Activated CD8-positive, alpha-beta T cell treated with anti-CD3 and anti-CD28 coated beads for 36 hours (primary cell): ENCODE measurements at places on chromosomes 2 and 18. TPM values are rescaled to one million over a fixed set of nuclear protein-coding genes. Genes with fewer than 3 reads are reported as not detected.

DNA sequence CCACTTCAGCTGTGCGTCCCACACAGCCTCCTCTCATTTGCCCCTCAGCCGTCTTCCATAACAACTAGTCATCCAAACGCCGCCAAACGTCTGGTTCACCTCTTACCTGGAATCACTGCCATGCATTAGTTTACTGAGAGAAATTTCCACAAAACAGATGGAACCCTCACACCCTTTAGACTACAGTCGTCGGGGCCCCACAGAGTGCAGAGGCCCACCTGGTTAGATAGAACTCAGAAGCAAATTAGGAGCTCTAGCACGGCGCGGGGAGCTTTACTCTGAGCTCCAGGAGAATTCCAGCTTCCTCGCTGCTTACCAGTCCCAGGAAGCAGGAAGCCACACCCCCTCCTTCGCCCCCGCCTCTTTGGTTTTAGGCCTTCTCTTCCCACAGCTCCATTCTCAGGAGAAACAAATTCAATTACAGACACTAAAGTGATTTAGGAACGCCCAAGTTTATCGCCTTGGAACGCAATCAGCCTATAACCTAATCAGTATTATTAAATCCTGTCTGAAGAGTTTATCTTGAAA lies 9.4 kb downstream of the RNU2-63P start:
- DNase-seq: no peak

DNA sequence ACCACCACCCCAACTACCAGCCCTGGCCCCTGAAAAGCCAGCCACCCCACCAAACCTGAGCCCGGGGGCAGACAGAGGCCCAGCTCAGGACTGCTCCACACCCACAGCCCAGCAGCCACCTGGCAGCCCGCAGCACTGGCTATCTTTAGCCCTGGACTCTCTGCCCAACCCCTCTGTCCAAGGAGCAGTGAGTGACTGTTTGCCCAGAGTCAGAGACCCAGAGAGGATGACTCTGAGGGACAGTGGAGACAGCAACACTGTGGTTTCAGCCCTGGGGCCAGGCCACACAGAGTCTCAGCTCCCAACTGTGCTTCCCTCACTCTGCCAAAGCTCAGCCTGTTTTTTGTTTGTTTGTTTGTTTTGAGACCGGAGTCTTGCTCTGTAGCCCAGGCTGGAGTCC lies 32.6 kb downstream of the BIN1 start:
- DNase-seq: no peak

DNA sequence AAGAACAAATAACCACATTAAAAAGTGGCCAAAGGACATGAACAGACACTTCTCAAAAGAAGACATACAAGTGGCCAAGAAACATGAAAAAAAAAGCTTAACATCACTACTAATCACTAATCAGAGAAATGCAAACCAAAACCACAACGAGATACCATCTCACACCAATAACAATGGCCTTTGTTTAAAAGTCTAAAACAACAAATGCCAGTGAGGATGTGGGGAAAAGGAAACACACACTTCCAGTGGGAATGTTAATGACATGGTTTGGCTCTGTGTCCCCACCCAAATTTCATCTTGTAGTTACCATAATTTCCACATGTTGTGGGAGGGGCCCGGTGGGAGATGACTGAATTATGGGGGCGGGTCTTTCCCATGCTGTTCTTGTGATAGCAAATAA lies 147.1 kb downstream of the GALNT1 start:
- no peak for DNase-seq

GRCh38 chr18:43312891-43313290 lies 35.6 kb upstream of the SYT4 start:
- DNase-seq: no peak

- DNase-seq: no peak
Measured at GRCh38 chr2:36625304-36625703, 27.3 kb upstream of the FEZ2 start.

DNA sequence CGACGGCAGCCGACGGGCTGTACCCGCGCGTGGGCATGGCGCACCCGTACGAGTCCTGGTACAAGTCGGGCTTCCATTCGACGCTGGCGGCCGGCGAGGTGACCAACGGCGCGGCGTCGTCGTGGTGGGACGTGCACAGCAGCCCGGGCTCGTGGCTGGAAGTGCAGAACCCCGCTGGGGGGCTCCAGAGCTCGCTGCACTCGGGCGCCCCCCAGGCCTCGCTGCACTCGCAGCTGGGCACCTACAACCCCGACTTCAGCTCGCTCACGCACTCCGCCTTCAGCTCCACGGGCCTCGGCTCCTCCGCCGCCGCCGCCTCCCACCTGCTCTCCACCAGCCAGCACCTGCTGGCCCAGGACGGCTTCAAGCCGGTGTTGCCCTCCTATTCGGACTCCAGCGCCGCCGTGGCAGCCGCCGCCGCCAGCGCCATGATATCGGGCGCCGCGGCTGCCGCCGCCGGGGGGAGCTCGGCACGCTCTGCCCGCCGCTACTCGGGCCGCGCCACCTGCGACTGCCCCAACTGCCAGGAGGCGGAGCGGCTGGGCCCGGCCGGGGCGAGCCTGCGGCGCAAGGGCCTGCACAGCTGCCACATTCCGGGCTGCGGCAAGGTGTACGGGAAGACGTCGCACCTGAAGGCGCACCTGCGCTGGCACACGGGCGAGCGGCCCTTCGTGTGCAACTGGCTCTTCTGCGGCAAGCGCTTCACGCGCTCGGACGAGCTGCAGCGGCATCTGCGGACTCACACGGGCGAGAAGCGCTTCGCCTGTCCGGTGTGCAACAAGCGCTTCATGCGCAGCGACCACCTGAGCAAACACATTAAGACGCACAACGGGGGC lies 2.0 kb downstream of the SP9 start:
- peak; percentile 38 for DNase-seq

DNA sequence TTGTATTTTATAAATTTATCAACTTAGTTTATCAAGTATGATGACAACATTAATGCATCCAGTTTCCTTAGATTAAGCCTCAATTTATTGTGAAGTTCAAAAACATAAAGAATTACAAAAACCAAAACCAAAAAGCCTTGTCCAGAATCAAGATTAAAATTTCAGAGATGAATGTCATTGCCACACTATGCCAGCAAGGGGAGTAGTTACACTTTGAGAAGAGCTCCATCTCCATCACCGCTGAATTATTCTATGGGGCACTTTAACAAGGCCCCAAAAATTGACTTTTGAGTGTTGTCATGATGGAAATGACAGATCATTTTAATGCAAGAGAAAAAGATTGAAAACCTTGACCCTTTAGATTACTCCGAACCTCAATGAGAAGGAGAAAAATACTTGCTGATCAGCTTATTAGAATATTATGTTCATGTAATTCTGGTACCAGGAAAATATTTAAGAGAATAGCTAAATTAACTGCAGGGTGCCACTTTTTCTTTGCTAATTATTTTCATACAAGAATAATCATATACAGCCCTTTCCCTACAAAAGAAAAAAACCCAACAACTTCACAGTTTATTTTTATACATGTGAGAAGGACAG lies 152.5 kb upstream of the AQP4 start:
- DNase-seq: no peak

- no peak for DNase-seq
Measured at GRCh38 chr2:147294825-147295392, 549.9 kb upstream of the ACVR2A start.

- DNase-seq: no peak
Measured at GRCh38 chr2:33134791-33135560, 188.2 kb downstream of the LTBP1 start.

GRCh38 chr2:125710561-125710960 lies 945.4 kb upstream of the GYPC start:
- no peak for DNase-seq

DNA sequence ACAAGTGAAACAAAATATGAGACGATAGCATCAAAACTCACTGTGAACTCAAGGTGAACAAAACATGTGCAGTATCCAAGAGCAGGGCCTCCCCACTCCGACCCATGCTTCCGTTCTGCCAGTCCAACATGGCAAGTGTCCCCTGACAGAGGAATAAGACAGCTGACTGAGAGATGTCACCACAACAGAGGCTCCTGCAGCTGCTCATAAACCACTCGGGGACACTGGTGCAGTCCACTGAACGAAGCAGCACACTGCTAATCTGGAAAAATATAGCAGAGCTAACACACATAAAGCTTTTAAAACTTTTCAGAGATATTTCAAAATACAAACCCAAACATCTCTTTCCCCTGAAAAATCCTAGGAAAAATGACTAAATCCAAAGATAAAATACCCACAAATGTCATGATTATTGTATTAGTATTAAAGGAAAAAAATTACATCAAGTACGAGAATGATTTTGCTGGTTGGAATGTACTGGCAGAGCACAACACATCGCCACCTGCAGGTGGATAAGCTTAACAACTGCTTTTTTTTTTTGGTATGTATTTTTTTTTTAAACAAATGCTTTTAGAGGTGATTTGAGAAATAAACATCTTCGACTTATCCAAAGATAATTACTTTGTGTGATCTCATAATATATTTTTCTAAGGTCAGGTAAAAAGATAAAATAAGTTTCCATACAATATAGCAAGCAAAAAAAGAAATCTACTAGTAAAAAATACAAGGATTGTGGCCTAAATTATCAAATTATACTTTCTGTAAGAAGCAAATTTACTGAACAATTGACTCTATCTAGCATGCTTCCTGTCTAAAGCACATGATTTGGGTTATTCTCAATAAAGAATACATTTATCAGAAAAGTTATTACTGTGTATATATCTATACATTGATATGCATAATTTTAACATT lies 18.6 kb downstream of the THADA start:
- peak; percentile 40 for DNase-seq

- DNase-seq: no peak
Measured at GRCh38 chr2:132951008-132951714, 281.2 kb upstream of the LYPD1 start.

DNA sequence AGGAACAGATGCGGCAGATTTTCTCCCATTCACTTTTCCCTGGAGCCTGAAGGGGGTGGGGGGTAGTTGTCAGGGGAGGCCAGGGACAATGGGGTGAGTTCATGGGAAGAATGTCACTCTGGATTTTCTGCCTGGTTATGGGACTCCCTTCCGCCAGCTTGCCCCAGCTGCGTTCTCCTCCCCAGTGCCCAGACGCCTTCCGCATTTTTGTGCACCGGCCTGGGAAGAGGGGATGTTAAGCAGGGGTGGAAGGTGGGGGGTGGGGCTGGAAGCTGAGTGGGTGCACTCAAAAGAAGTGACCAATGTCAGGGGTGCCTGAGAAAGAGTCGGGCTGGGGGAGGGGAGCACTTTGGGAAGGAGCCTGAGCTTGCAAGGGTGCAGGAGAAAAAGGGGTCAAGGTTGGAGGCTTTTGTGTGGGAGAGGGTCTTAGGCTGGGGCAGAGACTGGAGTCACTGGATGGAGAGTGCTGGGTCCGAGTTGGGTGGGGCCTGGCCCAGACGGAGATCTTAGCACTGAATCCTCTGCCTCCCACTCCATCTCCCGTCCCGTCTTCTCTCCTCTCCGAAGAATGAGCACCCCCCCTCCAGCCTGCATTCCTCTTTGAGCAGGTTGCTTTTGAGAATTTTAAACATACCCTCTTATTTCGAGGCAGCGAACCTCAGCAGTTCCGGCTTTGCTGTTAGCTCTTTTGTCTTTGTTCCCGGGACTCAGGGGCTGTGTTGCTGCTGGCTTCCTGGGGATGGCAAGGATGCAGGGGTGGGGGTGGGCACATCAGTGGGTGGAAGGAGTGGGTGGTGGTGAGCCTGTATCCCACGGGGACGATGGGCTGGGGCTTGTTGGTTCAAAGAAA lies 2.7 kb downstream of the IGFBP2 start:
- DNase-seq: no peak

DNA sequence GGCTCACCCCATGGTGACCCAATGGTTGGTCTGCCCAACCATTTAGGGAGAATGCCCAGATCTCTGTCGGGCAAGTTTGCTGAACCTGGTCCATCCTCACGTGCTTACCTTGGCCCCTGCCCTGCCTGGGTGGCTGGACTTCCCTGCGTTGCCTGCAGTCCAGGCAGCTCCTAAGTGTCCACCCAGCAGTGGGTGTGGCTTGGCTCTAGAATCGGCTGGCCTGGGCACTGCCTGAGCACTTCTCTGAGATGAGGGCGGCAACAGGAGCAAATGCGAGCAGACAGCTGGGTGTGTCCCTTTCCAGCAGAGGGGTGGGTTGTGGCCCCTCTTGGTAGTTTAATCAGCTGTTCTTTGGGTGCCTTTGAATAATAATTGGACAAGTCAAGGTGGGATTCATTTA lies 11.3 kb downstream of the PCARE start:
- no peak for DNase-seq

- no peak for DNase-seq
Measured at GRCh38 chr2:12773586-12774394, 57.1 kb downstream of the TRIB2 start.

- DNase-seq: no peak
Measured at GRCh38 chr2:59171019-59171418, 929.9 kb upstream of the FANCL start.

- DNase-seq: no peak
Measured at GRCh38 chr18:26803643-26804042, 61.9 kb downstream of the AQP4 start.

USP37 gene
- 53.2 TPM for total RNA-seq

UGT1A9 gene
- not detected for total RNA-seq

CNGA3 gene
- not detected for total RNA-seq

CFC1 gene
- not detected for total RNA-seq

SLC23A3 gene
- total RNA-seq: 1.1 TPM

EVX2 gene
- not detected for total RNA-seq

NPHP1 gene
- 1.4 TPM for total RNA-seq

RBKS gene
- total RNA-seq: 8.9 TPM
